ENCODE measurements at places on chromosomes 2 and 18. TPM values are rescaled to one million over a fixed set of nuclear protein-coding genes. Genes with fewer than 3 reads are reported as not detected.

Gene STPG4
- not detected for total RNA-seq

Gene NDC80
- total RNA-seq, result 6.8 TPM

Gene ATRAID
- 172 TPM for total RNA-seq

Gene CDCA7
- total RNA-seq, result 9.9 TPM

Gene IGFBP5
- total RNA-seq, result 260 TPM

Gene ATOH8
- total RNA-seq, result 8.4 TPM

Gene AFG3L2
- 60.5 TPM for total RNA-seq

Gene TMEM214
- total RNA-seq, result 23.5 TPM

Gene CD302
- 9.9 TPM for total RNA-seq

Gene CXCR1
- total RNA-seq, result 0.52 TPM

Gene MXD1
- total RNA-seq, result 2.1 TPM

Gene PTGR3
- total RNA-seq, result 12.5 TPM

Gene DUSP19
- 2.1 TPM for total RNA-seq

Gene FOXI3
- total RNA-seq, result not detected

Gene NT5DC4
- total RNA-seq, result not detected

Gene HNMT
- total RNA-seq, result 43.3 TPM

Gene ARHGAP15
- total RNA-seq, result 33.9 TPM

Gene RPRM
- total RNA-seq, result 3.1 TPM

Gene TEKT4
- total RNA-seq, result under 0.01 TPM

Gene GPR39
- total RNA-seq, result 1.6 TPM

Gene EVA1A
- 6.3 TPM for total RNA-seq

Gene LBX2
- not detected for total RNA-seq
